ENCODE measurements at places on chromosomes 5 and 9. TPM values are rescaled to one million over a fixed set of nuclear protein-coding genes. Genes with fewer than 3 reads are reported as not detected.

Gene PHF24
- polyA plus RNA-seq, result 0.60 TPM

Gene TICAM2
- polyA plus RNA-seq, result not detected

Gene GRIN3A
- under 0.01 TPM for polyA plus RNA-seq

Gene SVEP1
- polyA plus RNA-seq, result 2.9 TPM

Gene ZDHHC11B
- polyA plus RNA-seq, result 0.46 TPM

Gene PCDHGC5
- 0.26 TPM for polyA plus RNA-seq

Gene IRGM
- not detected for polyA plus RNA-seq

Gene TAF11L5
- polyA plus RNA-seq, result not detected

Gene GFI1B
- not detected for polyA plus RNA-seq

Gene C5orf58
- not detected for polyA plus RNA-seq

Gene ANKRD20A1
- polyA plus RNA-seq, result 1.6 TPM

Gene FBP2
- 0.04 TPM for polyA plus RNA-seq

Gene EIF4E1B
- not detected for polyA plus RNA-seq

Gene ORM2
- polyA plus RNA-seq, result 0.38 TPM

Gene TXNDC8
- not detected for polyA plus RNA-seq

Gene MYMK
- polyA plus RNA-seq, result not detected

Gene OR1Q1
- polyA plus RNA-seq, result not detected

Gene HMMR
- polyA plus RNA-seq, result 18.1 TPM

Gene FGFR4
- polyA plus RNA-seq, result 4.9 TPM

Gene ZFP2
- polyA plus RNA-seq, result 0.70 TPM

Gene PCDHB11
- polyA plus RNA-seq, result 0.34 TPM

Gene CARTPT
- 4.4 TPM for polyA plus RNA-seq

Gene NDUFA8
- polyA plus RNA-seq, result 92.7 TPM

Gene SELENOP
- 328 TPM for polyA plus RNA-seq

Gene CHSY3
- polyA plus RNA-seq, result not detected

Gene PCDHB15
- not detected for polyA plus RNA-seq

Gene ZMAT2
- 87.2 TPM for polyA plus RNA-seq

Gene PPP2R2B
- not detected for polyA plus RNA-seq

Gene PTGR1
- 26.9 TPM for polyA plus RNA-seq

Gene PRKACG
- not detected for polyA plus RNA-seq

Gene NTRK2
- polyA plus RNA-seq, result 0.60 TPM

Gene PIP5KL1
- 1.8 TPM for polyA plus RNA-seq
